ENCODE measurements at places on chromosomes 4 and X. TPM values are rescaled to one million over a fixed set of nuclear protein-coding genes. Genes with fewer than 3 reads are reported as not detected.

Gene NHS
- total RNA-seq, result 16.8 TPM

Gene FGF5
- 7.7 TPM for total RNA-seq

Gene GAB3
- total RNA-seq, result 6.9 TPM

Gene UGT8
- total RNA-seq, result not detected

Gene INTU
- 8.3 TPM for total RNA-seq

Gene PIGA
- total RNA-seq, result 8.5 TPM

Gene GAGE12F
- total RNA-seq, result not detected

All from osteoblast (primary cell).